ENCODE measurements at places on chromosomes 4 and X. TPM values are rescaled to one million over a fixed set of nuclear protein-coding genes. Genes with fewer than 3 reads are reported as not detected.
A peak's percentile ranks its signal among the peaks of the same experiment; 100 is the strongest.

DNA sequence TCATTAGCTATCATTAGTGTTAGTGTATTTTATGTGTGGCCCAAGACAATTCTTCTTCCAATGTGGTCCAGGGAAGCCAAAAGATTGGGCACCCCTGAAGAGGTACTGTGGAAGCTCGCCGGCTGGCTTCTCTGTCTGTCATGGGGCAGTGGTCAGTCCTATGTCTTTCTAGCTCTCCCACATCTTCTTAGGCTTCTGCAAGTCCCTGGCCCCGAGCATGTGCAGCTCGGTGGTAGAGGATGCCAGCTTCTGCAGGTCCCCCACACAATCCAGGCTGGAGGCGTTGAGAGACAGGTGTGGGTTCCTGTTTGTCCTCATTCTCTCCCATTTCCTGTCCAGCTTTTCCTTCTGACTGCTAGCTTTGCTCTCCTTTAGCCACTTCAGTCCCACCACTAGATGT, 134.1 kb upstream of the NALF2 start:
- no peak for DNase-seq

DNA sequence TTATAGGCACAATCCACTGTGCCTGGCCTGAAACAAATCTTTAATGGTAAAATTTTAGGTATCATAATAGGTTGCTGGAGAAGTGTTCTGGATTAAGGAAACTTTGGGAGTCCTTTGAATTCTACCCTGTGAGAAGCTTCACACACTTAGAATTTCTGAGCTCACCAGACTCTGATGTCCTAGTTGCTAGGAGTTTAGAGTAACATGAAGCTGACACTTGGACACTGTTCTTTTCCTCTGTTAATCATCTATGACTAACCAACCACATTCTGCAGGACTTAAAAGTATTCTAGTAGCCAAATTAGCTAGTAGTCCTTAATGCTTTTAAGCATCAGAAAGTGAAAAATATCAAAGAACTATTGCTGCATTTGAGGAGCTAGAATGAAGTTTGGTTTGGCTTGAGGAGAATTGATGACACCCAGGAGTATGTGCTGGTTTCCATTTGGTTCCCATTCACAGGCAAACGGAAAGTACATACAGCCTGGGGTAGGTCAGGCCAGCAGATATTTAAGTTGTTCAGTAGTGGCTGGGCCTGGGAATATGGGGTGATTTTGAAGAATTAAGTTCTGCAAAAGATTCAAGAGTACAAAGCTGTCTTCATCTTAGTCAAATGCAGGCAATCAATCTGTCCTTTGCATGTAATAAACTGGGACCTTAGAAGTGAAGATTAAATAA, 38.8 kb upstream of the IGFBP7 start:
- no peak for DNase-seq

DNA sequence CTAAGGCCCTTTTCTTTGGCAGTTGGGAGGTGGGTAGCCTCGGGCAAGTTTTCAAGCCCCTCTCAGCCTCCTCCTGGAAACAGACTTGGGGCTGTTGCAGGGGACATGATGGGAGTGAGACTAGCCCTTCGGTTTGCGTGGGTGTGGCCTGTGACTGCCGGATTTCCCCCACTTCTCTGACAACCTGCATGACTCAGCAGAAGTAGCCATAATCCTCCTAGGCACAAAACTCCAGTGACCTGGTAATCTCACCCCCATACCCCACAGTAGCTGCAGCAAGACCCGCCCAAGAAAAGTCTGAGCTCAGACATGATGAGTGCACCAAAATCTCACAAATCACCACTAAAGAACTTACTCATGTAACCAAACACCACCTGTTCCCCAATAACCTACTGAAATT, 433.7 kb upstream of the AMOT start:
- DNase-seq = no peak

GRCh38 chr4:111046811-111047210, 423.9 kb upstream of the PITX2 start:
- no peak for DNase-seq

- no peak for DNase-seq
Observed at GRCh38 chr4:111864066-111864465, 281.2 kb upstream of the FAM241A start.

HMX1 gene
- not detected for total RNA-seq

DNA sequence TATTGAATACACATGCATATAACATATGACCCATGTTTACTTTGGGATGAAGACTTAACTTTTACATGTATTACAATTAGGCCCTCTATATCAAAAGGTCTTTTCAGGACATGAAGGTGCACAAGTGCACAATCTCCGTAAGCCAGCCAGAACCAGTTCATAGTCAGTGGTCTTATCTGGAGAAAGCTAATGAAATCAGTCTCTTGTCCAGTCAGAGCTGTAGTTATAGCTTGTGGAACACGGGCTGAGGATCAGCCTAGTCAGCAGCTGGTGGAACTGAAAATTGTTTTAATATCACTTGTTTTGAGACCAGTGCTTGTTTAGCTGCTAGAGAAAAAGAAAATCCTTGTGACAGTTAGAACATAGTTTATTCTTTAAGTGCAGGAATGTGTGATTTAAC, 197.9 kb downstream of the IL13RA2 start:
- DNase-seq = no peak

- no peak for DNase-seq
Observed at GRCh38 chrX:97039363-97040029, 155.8 kb downstream of the RPA4 start.

DNA sequence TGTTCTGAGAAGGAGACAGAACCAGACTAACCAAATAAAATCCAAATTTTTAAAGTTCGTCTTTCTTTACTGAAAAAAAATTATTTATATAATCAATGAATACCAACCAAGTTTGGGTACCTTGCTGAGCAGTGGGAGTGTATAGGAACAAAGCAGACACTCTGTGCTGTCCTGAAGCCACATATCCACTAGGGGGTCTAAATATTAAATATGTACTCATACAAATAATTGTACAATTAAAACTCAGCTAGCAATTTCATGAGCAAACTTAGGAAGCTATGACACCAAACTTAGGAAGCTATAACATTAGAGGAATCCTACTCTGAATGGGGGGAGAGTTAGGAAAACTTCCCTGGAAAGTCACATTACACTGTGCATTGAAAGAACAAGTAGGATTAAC, 582.0 kb upstream of the EPHA5 start:
- no peak for DNase-seq

- DNase-seq = peak; percentile 47
Observed at GRCh38 chrX:154457491-154458115, 478 bp upstream of the PLXNA3 start.

DNA sequence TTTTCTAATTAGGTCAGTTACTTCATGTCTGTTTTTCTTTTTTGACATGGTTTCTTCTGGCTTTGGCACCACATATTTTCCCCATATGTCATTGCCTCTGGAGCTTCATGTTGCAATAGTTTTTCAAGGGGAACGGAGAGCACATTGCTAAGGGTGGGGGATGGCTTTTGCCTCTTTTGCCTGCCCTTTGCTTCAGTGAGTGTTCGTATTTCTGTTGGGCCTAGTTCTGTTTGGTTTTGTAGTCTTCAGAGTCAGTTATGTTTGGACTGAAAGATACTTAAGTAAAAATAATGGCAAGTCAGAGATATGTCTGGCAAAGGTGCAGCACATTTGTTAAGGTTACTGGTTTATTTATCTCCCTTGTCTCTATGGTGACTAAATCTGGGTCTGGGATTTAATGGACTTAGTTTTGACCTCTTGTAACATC, 29.1 kb downstream of the FHL1 start:
- no peak for DNase-seq

DNA sequence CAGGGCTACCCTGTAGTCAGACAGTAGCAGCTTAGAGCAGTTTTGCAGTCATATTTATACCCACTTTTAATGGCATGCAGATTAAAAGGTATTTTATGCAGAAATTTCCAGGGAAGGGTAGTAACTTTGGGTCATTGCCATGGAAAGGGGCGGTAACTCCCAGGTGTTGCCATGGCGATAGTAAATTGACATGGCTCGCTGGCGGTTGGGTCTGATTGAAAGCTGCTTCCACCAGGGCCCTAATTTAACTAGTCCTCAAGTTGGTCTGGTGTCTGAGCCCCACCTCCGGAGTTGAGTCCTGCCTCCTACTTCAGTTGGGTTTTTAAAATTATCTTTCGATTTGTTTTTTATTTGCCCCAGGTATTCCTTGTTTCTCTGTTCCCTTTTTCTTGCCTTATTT, 70.1 kb downstream of the NAA11 start:
- no peak for DNase-seq

- no peak for DNase-seq
Observed at GRCh38 chr4:94680176-94680862, 77.4 kb upstream of the BMPR1B start.

DNA sequence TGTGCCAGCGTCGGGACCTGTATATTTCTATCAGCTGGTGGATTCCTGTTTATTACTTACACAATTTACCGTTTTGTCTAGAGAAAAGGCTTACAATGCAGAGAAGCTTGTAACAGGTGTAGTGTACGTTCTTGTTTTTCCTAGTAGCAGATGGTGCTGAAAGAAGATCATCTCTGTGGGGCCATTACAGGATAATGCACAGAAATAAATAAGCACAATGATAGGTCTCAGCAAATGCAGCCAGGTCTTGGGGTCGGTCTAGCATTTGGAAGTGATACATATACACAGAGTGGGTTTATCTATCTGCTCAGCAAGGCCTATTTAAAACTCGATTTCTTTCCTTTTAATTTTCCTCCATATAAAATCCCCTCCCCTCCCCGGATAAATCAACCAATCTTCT, 180.9 kb upstream of the LCORL start:
- no peak for DNase-seq

GAGE10 gene
- total RNA-seq = not detected

CDX4 gene
- not detected for total RNA-seq
